ENCODE measurements at places on chromosomes 1 and 21.

GRCh38 chr1:201718346-201719202 lies 110.4 kb upstream of the IPO9 start:
- DNase-seq = no peak

- DNase-seq = no peak
Measured at GRCh38 chr1:189971656-189972055, 506.0 kb downstream of the BRINP3 start.

DNA sequence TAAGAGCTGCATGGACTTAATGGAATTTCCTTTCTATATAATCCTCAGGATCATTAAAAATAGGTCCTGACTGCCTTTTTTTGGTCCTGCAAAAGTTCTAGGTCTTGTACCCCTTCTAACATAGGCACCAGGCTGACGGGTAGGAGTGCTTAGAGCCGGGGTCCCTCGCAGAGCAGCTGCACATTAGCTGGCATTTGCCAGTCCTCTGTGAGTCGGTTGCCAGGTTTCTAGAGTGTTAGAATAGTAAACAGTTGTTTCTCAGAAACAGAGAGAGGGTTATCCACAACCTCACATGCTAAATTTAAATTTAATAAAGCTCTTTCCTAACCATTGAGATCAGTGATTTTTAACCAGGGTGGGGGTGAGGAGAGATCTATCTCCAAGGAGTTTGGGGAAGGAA lies 35.4 kb upstream of the HEATR1 start:
- no peak for DNase-seq

- no peak for DNase-seq
Measured at GRCh38 chr1:227729881-227730629, 5.0 kb downstream of the JMJD4 start.

GRCh38 chr1:36913484-36914060 lies 120.7 kb downstream of the GRIK3 start:
- DNase-seq = no peak

DNA sequence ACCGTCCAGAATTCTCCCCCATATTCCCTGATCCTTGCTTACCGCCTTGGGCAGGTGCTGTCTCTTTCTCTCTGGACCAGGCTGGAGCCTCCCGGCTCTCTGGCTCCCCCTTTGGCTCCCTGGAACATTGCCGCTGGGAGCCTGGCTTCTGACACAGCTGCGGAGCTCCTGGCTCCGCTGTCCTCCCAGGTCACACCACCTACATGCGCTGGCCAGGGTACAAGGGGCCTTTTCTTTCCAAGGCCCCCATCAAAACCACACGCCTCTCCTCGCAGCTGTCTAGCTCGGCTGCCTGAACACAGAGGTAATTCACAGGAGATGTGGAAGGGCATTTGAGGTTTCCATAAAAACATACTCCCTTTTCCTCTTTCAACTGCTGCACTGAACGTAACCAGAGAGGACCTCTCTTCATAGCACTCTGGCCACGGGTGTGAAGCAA lies 7.5 kb upstream of the ZNF648 start:
- DNase-seq = no peak

DNA sequence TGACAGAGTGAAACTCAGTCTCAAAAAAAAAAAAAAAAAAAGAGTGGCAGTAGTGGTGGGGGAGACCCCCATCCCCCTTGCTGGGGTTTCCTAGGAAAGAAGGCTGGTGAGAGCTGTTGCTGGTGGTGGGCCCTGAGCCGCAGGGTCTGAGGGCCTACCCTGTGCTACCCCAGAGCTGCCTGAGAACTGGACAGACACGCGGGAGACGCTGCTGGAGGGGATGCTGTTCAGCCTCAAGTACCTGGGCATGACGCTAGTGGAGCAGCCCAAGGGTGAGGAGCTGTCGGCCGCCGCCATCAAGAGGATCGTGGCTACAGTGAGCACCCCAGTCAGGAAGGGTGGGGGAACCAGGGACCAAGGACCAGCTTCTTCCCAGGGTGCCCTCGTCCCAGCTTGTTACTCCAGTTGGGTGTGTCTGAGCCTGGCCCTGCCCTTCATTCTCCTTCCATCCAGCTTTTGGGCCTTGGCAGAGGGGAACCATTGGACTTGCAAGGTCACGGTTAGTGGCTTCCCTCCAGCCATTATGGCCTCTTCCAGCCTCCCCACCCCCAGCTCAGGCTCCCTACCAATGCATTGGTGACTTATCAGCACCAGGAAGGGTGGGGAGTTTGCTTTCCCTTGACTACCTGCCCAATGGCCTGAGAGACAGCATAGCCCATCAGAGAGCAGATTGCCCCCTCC lies 10.5 kb downstream of the LDLRAP1 start:
- DNase-seq = no peak

DNA sequence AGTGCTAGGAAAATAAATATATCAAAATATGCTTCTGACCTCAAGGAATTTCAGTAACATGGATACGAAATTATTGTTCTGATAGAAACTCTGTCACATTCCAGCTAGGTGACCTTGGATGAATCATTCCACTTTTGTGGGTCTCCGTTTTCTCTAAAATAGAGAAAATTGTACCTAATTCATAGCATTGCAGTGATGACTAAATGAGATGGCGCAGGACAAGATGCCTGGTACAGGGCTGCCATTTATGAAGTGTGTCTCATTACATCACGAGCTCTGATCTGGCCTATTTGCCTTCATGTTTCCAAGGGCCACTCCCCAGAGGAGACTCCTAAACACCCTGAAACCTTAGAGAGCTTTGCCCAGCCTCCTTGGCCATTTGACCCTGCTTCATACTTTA lies 480.0 kb upstream of the USP24 start:
- DNase-seq = no peak

GRCh38 chr1:36387141-36387949 lies 1.6 kb upstream of the STK40 start:
- DNase-seq = no peak

DNA sequence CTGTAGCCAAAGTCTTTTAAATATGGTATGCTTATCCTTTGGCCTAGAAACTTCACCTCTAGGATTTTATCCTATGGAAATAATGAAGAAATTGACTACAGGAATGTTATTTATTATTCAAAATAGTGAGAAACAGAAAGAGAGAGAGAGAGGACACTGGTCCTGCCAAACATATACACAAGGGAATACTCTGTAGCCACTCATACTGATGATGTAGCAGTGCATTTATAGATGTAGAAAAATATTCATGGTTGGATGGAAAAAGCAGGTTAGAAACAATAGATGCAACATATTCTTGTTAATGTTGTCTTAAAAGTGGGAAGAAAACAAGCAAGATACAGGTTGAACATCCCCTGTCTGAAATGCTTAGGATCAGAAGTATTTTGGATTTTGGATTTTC lies 22.2 kb upstream of the EPHB2 start:
- DNase-seq = no peak

DNA sequence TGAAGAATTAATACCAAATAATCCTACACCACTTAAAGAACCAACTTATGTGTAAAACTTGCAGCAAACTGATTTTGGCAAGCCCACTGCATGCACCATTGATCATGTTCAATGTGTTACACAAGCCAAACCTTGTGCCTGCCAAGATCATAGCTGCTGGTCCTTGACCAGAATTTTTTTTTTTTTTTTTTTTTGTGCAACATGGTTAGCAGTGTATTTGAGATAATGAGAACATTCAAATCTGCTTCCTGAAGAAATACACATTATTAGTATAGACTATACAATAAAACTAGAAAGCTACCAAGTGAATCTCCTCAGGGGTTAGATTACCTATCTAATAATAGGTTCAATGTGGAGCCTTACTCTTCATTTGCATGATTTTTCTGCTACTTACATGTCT lies 421.0 kb downstream of the MRPL39 start:
- no peak for DNase-seq

- no peak for DNase-seq
Measured at GRCh38 chr21:29080454-29080941, 7.0 kb upstream of the CCT8 start.
